Activated CD8-positive, alpha-beta memory T cell treated with anti-CD3 and anti-CD28 coated beads for 4 hours (primary cell): ENCODE measurements at places on chromosomes 3 and 15.

DNA sequence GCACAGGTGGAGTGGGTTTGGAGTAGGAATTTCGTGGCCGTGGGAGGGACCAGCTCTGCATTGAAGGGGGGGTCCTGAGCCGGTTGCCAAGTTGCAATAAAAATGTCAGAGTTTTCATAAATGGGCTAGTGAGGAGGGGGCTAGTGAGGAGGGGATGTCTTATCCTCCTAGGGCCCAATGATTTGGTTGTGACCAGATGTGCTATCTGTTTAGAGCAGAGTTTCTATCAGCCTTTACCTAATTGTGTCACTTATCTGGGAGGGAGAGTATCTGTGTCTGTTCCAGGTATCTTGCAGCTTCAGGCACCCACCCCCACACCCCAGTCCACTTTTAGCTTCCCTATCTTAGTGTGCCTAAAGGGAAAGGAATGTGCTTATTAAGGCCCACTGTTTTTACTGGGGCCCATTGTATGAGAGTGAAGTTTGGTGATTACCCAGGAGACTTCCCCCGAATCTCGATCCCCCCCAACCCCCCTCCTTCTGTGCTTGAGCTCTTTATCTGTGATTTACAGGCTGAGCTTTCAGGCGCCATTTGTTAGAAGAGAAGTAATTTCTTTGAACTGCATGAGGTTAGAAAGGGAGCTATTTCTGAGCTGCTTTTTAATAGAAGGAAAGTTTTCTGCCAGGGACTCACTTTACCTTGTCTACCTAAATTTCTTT is 42.6 kb downstream of the PPCDC start:
- no peak for DNase-seq

GRCh38 chr3:188528396-188528795 is 374.4 kb downstream of the LPP start:
- DNase-seq, result no peak

- no peak for DNase-seq
These were observed 58.1 kb downstream of the SLC6A6 start for GRCh38 chr3:14460342-14461005.

- DNase-seq, result no peak
These were observed 160.7 kb downstream of the FRMD5 start for GRCh38 chr15:44034334-44034733.

DNA sequence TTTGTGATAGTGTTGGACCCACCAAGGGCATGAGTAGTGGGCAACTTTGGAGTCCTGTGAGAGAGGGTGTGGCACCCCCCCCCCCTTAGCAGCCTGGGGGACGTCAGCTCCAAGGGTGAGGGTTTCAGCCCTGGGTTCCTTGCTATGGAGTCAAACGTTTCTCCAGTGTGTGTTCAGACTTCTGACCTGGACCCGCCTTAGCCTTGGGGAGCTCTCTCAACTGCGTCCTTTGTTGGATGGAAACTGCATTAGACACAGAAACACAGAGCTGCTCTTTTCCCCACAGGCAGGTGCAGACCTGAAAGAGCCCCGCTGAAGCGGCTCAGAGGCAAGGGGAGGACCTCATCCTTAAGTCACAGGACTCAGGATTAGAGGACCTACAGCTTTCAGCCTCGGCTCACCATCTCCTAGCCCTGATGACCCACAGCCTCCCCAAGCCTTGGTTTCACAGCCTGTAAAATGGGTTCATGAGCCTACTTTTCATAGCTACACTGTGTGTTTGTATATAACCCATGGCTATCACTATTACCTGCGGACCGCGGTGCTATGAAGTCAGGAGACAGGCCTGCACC is 19.9 kb downstream of the ZNF710 start:
- DNase-seq, result no peak

DNA sequence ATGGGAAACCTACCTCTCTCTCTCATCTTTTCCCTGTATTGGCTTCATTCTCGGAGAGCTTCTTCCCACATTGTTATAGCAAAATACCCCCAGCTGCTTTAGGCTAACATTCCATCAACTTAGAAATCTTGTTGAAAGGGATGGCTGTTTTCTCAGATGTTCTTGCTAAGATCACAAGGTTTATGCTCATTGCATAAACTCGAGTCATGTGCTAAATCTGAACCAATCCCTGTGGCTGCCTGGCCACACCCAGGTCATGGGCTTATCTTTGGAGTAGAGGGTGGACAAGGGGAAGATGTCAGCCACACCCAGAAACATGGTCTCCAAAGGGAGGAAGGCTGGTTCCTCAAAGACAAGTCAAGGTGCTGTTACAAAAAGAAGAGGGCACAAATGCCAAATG is 150.6 kb upstream of the UMPS start:
- DNase-seq, result no peak

DNA sequence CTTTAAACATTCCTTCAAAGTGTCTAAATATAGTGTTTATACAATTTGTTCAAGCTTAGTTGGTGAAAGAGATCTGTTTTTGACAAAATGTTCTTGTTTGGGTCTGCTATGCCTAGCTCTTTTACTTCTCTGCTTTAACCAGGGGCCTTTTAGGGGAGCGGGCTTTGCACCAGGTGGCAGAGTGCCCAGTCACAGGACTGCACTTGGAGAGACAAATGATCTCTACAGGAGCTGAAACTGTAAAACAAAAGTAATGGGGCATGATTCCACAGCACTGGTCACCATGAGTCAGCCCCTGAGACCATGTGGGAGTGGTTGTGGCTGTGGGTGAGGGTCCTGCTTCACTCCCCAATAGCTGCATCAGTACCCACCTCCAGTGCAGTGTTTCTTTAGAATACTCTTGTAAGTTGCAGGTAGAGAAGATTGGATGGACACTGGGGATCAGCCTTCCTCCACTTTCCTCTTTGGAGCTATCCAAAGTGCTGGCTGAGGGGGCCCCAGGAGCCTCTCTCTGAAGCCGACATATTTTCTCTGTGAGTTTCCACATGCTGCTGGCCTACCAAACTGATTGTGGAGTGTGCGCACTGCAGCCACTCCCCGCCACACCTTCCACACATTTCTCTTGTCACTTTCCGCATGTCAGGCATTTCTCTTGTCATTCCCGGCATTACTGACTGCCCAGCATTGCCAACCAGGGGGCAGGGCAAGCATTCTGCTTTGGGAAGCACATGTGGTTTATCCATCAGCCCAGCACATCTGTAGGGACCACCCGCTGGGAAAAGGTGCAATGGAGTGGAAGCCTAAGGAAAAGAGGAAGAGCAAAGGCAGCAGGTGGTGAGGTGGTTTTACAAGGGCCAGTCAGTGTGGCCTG is 110.0 kb downstream of the EPHB1 start:
- DNase-seq, result no peak

DNA sequence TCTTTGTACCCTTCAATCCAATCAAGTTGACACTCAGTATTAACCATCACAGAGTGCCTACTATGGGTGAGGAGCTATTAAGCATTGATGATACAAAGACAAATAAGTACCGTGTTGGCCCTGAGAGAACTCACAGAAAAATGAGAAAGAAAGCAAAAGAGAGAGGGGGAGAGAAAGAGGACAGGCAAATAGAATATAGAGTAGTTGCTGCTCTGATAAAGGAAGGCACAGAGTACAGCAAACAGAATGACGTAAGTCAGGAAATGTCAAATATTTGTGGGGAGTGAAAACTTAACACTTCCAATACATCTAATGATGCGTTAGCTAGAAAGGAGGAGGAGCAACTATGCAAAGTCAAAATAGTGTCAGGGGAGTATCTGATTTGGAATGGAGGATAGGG is 320.6 kb upstream of the KCNH8 start:
- no peak for DNase-seq

GRCh38 chr3:12929801-12930200 is 88.4 kb upstream of the RPL32 start:
- no peak for DNase-seq

DNA sequence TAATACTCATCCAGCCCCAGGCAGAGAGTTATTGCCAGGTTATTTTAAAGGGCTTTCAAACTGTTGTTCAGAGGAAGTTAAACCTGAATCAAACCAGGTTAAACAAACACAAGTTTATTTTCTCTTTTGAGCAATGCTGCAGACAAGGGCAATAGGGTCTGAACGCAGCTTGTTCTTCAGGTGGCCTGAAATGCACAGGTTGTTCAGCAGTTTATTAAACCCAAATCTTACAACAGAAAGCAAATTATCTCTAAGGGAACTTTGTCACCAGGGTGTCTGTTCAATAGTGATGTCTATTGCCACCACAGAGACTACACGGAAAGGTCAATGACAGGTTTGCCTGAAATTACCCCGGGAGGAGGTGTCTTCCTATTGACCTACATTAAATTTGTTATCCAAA is 134.0 kb downstream of the IL5RA start:
- DNase-seq, result no peak

DNA sequence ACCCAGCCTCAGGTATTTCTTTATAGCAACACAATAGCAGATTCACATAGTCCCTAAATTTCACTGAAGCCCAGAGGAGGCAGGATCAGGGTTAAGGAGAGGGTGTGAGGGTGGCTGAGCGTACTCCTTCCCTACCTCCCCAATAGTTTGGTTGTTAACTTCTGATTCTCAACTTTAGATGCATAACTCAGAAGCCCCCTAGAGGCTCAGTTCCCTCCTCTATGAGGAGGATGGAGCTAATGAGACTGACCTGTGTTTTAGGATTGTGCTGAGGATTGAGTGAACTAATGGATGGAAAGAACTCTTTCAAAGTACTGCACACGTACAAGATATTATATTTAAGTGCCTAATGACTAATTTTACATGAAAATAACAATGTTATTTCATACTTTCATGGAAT is 249.3 kb upstream of the SOX14 start:
- DNase-seq, result no peak

DNA sequence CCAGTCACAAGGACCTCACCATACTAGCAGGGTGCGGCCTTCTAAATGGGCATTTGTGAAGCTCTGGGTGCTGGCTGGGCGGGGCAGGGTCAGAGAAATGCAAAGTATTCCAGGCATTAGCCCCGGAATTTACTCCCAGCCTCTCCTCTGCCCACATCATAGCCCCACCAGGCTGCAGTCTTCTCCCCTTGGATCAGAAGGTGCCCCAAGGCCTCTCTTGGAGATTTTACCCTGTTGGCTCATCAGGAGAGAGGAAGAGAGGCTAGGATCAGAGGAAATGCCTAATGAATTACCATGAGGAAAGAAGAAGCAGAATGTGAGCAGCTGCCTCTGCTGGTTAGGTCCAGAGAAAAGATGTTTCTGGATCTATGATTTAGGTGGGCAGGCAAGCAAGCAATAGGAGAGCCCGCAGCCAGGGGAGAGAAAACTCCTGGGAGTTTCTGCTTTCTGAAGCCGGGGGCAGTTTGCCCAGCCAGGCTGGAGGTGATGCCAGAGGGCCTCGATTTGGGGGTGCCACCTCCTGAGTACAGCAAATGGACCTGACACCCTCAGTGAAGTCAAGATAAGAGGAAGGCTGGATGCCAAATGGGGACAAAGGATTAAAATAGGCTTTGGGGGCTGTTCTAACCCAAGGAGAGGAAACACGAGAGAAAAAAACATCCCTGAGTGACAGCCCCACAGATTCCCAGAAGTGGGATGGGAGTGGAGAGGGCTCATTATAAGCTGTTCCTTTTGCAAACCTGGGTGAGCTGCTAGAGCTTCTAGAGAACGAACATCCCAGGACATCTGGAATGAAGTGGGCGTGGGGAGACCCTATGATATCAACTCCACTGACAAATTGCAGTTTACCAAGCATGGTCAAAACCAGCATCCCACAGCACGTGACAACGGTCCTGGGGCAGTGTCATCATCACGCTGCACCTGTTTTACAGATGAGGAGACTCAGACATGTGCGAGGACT is 65.4 kb downstream of the BDH1 start:
- DNase-seq, result no peak

DNA sequence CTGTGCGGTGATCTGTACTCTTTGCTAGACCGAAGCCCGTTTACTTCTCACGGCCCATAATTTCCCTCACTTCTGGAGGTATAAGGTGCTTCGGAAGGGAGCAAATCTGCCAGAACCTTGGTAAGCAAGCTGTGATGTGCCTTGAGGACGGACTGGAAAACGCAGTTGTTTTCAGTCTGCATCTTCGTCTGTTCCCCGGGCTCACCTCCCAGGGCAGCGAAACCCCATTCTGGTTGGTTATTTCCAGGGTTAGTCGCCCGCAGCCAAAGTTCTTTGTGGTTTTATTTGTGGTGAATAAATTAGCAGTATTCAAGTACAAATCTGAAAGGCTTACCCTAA is 401 bp downstream of the RAMAC start:
- no peak for DNase-seq

DNA sequence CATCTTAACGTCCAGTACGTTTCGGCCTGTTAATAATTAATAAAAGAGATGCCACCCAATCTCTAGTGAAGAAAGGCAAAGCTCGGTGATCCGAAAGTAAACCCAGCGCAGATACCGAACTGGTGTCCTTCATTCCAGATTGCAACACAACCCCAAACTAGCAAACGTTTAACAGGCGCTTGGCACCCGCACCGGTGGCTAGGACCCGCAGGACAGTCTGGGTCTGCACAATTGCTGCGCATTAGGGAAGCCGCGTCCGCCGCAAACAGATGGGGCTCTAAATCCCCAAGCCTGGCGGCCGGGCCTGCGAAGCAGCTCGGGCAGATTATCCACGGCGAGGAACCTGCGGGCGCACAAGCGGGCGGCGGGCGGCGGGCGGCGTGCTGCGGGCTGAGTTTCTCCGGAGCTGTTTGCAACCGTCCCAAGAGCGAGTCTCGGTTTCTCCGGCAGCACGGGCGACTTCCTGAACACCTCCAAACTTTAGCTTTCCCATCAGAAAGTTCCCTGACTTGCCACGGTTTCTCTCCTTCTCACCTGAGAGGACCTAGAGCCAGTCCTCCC is 112.1 kb upstream of the ICE2 start:
- DNase-seq, result no peak

DNA sequence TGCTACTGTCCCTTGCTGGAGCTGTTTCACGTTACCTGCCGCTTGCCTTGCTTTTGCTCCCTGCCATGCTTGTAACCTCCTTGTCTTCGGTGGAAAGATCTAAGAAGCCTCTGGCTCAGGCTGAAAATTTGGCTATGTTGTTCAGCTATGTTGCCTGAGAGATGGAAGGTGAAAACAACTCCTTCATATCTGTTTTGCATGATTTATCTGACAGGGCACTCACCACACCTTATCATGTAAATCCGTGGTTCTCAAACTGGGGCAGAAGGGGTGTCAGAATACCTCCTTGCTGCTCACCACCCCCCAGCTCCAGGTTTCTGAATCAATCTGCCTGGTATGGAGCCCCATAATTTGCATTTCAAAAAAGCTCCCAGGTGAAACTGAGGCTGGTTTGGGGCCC is 6.5 kb upstream of the CORO2B start:
- no peak for DNase-seq

DNA sequence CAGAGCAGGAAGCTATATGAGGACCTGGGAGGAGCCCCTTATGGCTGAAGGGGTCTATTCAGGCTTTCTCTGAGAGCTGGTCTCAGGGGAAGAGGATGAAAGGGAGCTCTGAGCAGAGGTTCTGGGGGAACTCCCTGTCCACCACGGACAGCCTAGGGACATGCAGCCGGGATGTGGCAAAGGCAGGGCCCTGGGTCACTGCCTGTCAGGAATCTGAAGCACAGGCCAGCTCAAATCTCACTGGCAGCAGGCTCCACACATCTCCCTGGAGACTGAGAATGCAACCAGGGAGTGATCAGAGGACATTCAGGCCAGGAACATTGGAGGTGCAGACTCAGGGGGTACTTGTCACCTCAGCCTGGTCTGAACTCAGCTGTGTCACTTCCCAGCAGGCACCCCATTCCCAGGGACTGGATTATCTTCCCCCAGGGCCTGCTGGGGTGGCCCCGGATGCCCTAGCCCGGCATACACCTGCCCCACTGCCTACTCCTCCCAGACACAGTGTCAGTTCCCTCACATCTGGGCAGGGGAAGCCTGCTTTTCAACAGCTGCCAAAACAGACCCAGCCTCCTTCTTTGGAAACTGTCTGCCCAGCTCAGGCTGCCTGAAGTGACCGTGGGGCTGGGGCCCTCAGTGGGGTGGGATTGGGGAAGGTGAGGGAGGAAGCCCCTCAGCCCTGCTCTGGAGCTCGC is 18.3 kb upstream of the SEMA3F start:
- no peak for DNase-seq
